Sigmoid colon (tissue), 7 donors: ENCODE measurements at places on chromosomes 11 and 22. TPM values are rescaled to one million over a fixed set of nuclear protein-coding genes. Genes with fewer than 3 reads are reported as not detected.

GRCh38 chr11:7964873-7965272 is 374 bp downstream of the NLRP10 start:
- no peak for DNase-seq

DNA sequence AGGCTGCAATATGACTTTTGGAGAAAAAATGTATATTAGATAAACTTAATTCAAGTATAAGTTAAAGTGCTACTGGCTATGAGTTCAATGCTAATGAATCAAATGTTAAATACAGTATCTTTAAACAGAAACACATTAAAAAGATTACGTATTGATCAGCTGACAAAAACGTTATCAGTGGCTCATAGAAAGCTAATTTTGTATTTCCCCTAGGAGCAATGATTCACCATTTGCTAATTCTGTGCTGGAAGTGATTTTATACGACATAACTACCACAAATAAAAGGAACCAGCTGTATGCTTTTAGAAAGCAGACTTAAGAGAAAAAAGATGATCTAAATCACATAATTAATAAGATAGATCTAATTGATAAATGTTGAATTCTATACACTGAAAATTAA is 43.6 kb downstream of the MRE11 start:
- DNase-seq = no peak

DNA sequence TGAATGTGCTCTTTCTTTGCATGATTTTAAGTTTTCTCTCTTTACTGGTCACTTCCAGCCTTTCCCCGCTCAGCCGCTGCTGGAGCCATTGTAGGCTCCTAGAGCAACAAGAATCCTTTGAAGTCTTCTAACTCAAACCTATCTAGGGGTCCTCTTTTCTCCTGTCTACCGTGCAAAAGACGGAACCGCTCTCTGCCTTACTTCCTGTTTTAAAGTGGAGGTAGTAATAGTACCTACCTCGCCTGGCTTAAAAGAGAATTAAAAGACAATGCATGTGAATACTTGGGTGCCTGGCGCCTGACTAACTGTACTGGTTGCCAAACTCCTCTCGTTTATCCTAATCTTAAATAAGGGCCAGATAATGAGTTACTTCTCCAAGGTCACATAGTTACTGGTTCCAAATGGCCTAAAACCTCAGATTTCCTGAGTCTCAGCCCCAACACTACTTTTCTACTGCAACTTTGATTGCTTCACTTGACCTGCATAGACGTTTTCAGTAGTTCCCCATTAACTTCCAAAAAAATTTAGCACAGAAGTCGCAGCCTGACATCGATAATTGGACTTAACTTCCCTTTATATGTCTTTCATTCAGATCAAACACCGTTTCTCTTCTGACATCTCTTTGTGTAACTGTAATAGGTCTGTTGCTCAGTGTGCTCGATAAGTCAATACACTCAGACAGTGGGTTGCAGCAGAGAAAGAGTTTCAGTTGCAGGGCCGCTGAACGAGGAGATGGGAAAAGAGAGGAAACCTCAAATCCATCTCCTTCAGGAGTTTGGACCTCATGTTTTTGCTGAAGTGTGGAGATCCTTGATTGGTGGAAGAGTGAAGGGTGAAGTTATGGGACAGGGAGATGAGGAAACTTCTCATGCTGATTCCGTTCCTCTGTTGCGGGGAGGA is 891 bp downstream of the SAMM50 start:
- DNase-seq = no peak

GRCh38 chr11:121671283-121672168 is 218.8 kb upstream of the SORL1-AS1 start:
- DNase-seq = no peak

DNA sequence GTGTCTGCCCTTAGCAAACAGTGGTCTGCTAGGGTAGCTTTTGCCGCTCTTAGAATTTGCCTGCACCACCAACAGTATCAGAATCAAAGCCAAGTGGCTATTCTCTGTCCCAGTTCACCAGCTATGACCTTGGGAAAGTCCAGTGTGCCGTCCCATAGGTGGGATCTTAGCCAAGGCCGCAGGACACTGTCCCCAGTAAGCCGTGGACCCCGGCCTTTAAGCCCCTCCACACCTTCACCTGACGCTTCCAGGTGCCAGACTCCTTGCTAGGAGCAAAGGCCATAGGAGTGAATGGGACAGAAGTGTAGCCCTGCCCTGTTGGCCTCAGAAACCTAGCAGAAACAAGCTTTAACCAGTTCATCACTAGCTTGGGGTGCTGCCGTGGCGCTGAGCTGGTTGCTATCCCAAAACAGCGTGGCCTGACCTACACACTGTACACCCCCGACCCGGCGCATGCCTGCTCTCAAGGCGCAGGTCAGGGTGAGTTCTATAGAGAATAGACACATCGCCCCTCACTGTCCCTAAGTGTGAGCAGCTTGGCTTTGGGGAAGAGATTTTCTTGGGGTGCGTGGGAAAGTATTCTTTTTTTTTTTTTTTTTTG is 4.5 kb downstream of the FADD start:
- no peak for DNase-seq

DNA sequence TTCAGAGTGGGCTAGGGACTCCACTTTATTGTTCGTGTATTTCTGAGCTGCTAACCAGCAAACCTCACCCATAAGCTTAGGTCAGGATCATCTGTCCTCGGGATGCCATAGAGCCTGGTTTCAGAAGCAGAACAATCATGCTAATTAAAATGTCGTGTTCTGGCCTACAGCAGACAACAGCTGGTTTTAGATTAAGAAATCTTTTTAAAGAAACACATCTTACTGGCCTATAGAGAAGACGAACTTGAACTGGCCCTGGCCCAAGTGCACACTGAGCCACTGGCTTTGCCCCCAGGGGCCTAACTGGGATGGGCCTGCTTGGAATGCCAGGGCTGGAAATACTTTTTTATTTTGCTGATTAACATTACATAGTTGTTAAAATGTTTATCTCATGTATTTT is 63.2 kb downstream of the ALX4 start:
- no peak for DNase-seq

DNA sequence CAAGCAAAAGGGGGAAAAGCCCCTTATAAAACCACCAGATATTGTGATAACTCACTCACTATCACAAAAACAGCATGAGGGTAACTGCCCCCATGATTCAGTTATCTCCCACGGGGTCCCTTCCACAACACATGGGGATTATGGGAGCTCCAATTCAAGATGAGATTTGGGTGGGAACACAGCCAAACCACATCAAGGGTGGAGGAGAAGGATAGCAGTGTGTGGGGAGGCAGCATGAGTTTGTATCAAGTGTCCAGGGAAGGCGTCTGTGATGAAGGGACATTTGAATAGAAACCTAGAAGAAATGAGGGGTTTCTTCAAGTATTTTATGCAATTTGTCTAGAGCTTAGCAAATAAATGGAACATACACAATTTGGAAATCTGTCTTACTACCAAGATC is 98.2 kb downstream of the SLC1A2 start:
- no peak for DNase-seq

DNA sequence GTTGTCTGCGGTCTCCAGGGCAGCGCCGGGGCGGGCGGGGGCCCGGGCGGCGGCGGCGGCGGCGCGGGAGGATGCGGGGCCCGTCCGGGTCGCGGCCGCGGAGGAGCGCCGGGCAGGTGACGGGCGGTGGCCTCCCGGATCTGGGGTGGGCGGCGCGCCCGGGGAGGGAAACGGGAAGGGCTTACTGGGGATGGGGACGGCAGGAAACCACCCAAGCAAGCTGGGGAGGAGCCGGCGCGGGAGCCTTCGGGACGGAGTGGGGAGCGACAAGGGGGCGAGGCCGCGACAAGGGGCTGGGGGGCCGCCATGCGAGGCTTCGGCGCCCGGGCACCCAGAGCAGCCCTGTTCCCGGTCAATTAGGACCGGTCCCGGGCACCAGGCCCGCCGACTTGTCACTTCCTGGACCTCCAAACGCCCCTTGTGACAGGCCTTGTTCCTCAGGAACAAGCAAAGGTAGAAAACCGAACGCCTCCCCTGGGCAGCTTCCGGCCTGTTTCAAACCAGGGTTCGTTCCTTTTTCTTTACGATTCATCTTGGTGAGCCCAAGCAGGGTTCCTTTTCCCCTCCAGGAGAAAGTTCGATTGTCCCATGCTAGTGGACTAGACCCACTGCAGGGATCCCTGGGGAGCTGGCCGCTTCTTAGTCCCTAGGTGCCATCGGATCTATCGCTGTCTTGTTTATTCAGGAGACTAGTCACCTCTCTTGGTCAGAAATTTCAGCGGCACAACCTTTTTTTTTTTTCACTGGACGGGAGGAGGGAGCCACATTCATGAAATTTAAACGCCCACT is 492 bp downstream of the JHY start:
- DNase-seq = peak; percentile 68

- DNase-seq = no peak
Measured at GRCh38 chr11:130166457-130166784, 6.8 kb downstream of the ST14 start.

GRCh38 chr11:105821372-105821771 is 200.7 kb downstream of the MSANTD4 start:
- DNase-seq = no peak

DNA sequence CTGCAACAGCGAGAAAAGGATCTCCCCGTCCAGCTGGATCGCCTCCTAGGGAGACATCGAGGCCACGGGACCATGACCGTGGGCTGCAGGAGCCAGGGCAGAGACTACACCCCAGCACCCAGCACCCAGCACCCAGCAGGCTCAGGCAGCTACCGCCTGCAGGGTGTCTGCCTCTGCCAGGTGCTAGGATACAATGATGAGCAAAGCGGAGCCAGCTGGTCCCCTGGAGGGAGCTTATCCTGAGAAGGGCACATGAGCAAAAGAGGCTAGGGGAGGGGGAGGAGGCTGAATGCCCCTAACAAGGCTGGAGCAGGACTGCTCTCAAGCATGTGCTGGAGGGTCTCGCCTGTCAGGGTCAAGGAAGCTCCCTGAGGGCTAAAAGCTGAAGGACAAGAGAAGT is 4.8 kb upstream of the CASTOR1 start:
- DNase-seq = no peak

GRCh38 chr11:132874638-132875037 is 657.7 kb downstream of the OPCML start:
- no peak for DNase-seq

DNA sequence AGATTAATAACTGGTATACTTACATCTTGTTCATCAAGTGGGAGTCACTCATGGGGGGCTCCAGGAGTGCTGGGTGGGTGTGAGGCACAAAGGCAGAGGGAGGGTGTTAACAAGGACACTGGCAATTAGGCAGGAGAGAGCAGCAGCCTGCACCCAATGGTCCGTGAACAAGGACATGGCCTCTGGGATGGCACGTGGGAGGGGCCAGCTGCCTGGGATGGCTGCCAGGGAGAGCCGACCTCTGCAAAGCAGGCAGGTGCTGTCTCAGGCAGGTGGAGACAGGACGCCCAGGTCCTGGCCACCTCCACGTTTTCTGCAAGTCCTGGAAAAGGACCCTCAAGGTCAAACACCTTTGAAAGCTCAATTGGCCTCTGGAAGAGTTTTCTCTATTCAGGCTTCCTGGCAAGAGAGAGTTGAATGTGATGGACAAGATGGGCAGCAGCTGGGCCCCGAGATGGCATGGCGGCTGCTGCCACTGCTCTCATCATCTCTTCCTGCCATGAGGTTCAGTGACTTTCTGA is 257.1 kb downstream of the BUD13 start:
- no peak for DNase-seq

DNA sequence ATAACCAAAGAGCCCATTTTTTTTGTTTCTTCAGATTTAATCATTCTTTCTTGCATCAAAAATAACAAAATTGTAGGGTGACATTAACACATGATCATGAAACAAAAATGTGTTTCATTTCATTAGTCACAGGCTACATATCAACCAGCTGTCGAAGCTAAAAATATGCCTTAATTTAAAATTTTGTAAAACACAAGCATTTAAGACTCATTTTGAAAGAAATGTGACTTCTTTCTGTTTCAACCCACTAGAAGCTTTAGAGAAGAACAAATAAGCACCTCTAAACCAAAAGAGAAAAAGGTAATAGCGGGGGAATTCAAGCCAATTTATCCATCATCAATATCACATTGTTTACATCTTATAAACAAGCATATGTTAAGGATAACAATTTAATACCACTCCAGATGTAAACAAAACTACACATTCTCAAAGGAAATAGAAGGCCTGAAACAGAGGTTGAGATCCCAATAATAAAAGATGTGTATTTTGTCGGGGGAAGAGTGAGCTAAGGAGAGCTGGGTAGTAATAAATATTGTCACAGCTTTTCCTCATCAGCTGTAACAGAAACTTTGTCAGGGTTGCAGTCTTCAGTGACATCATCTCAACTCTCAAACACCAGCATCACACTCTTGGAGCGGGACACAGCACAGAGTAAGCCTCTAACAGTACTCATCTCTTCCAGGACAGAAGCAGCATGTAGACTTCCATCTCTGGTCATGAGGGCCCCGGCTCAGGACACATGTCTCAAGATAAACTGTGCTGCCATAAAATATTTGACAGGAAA is 42.0 kb downstream of the ALG9 start:
- DNase-seq = no peak

DNA sequence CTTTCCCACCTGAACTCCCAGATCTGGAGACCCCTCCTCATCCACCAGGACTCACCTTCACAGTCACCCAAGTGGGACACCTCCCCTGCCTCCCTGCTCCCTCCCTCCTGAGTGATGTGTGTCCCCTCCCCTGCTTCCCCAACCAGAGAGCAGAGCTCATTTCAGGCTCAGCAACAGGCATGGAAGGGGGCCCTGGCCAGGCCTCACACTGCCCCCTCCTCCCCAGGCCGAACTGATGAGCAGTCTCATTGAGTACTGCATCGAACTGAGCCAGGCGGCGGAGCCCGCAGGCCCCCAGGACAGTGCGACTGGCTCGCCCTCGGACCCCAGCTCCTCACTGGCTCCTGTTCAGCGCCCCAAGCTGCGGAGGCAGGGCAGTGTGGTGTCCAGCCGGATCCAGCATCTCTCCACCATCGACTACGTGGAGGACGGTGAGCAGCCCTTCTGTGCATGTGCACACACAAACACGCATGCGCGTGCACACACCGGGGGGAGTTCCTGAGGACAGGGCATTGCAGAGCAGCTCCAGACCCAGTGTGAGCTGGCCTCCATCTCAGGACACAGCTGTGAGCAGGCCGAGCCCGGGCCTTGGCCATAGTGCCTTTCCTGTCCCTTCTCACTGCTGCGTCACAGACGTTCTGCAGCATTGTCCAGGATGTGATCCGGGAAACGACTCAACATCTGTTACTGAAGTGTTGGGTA is 17.8 kb upstream of the NEAT1 start:
- no peak for DNase-seq

Gene OR6T1
- not detected for total RNA-seq

Gene CLDN5
- 129 TPM for total RNA-seq

Gene PATE4
- not detected for total RNA-seq

Gene IRAG1
- total RNA-seq = 96.1 TPM

Gene GTSE1
- total RNA-seq = not detected

Gene C11orf97
- total RNA-seq = not detected

Gene IGLL1
- not detected for total RNA-seq

Gene TRPM5
- not detected for total RNA-seq
